ENCODE measurements at places on chromosomes 1 and 21.
A peak's percentile ranks its signal among the peaks of the same experiment; 100 is the strongest.

- no peak for DNase-seq
Measured at GRCh38 chr1:33641104-33641830, 168.8 kb downstream of the ZSCAN20 start.

DNA sequence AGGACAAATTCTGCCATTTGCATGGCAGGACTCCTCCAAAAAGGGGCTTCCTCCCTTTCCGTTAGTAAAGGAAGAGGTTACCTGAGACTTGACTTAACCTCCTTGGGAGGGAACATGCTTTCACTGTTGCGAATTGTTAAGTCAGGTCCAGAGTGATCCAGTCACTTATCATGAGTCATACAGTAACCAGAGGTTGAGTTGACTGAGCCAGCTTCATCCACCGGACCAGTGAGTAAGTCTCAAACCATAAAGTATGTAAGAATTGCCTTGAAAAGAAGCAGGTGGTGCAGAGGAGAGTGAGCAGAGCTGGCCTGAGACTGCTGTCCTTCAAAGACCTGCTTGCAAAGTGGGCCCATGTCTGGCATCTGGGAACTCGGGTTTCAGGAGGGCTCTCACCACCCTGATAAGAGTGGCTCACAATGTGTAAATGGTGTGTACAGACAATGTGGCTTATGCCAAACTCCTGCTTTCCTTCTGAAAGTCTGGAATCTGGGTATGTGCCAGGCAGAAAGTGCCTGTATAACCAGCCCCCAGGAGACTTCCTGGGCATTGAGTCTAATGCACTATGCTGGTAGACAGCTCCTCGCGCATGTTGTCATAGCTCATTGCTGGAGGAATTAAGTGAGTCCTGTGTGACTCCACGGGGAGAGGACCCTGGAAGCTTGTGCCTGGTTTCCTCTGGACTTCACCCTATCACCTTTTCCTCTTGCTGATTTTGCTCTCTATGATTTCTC lies 84.3 kb upstream of the KLHDC7A start:
- DNase-seq, result no peak

DNA sequence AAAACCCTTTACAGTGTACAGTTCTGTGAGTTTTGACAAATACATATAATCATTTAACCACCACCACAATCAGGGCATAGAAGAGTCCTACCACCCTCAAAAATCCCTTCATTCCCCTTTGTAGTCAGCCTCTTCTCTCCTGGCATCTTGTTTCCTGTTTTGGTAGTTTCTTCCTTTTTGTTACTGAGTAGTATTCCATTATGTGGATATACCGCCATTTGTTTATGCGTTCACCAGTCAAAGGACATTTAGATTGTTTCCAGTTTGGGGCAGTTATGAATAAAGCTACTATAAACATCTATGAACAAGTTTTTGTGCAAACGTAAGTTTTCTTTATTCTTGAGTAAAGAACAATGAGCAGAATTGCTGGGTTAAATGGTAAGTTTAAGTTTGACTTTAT lies 49.6 kb downstream of the RNF220 start:
- no peak for DNase-seq

DNA sequence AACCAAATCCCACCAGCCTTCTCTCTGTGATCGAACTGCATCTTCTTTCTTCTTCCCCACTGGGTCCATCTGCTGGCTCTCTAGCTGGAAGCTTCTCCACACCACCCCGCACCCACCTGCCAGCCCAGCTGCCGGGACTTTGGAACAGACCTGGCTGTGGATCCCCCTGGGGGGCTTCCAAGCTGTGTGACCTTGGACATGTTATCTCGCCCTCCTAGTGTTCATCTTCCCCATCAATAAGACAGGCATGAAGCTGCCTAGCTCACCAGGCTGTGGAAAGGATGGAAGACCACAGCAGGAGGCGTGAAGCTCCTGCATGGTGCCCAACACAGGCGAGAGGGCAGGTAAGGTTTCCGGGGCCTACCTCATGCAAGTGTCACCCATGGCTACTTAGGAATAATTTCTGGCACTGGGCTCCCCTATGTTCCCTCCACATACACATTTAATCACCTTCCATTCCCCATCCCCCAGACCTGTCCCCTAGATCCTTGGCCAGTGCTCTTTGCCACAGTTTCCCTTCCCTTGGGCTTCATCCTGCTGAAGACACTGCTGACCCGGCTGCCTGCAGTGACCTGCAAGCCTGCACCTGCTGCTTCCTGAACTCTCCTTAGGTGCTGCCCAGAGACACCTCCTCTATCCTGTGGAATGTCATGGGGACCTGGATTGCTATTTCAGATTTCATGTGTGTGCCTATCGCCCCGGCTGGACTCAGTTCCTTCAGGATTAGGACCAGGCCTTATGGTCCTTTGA lies 13.2 kb upstream of the C2CD2 start:
- no peak for DNase-seq

- peak; percentile 61 for DNase-seq
Measured at GRCh38 chr1:153572569-153573015, 6.9 kb upstream of the S100A2 start.

DNA sequence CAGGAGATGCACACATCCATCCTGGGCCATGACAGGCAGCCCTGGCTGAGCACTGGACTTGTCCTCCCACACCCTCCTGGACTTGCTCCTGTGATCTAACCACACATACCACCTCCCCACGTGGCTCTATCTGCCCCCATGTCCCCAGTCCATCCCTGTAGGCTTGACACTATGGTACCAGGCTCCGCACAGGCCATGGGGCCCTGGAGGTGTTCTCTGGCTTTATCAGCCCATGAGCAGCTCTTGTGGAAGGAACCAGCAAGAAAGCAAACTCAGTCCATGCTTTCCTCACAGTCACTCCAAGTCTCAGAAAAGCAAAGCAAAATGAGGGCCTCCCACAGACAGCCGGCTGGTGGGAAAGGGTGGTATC lies 61.6 kb downstream of the CD46 start:
- no peak for DNase-seq

DNA sequence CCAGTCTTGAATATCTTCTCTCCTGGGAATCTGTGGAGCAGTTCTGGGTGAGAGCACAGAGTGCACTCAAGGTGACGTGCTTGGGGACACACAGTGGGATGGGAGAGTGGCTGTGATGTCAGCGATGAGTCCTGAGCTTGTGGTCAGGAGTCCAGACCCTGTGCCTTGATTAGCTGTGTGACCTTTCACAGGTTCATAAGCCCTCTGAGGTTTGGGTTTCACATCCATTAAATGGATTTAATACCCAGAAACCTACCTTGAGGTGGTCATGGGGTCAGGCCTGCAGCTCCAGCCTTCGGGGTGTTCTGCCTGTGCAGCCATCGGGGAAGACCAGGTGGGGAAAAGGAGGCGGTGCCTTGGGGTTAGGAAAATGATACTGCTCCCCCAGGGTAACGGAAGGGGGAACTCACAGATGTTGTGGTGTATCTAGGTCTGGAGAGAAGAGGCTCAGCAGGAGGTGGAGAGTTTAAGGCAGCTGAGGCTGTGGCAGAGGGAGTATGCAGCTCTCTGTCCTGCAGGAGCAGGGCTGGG lies 38.5 kb upstream of the ETV3 start:
- no peak for DNase-seq

DNA sequence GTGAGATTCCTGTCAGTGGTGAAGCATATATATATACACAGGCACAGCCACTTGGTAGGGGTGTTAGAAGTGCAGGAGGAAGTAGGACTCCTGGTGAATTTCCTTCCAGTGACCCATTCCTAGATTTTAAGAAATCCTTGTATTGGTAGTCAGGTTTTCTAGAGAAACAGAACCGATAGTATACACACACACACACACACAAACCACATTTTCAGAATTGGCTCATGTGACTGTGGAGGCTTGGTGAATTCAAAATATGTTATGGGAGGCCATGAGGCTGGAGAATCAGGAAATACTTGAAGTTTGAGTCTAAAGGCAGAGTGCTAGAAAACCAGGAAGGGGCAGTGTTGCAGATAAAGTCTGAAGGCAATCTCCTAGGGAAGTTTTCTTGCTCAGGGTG lies 114.2 kb downstream of the FCRL5 start:
- no peak for DNase-seq

- no peak for DNase-seq
Measured at GRCh38 chr1:200786788-200787187, 48.1 kb downstream of the CAMSAP2 start.

GRCh38 chr1:119929643-119930315 lies 33.5 kb upstream of the ADAM30 start:
- no peak for DNase-seq

DNA sequence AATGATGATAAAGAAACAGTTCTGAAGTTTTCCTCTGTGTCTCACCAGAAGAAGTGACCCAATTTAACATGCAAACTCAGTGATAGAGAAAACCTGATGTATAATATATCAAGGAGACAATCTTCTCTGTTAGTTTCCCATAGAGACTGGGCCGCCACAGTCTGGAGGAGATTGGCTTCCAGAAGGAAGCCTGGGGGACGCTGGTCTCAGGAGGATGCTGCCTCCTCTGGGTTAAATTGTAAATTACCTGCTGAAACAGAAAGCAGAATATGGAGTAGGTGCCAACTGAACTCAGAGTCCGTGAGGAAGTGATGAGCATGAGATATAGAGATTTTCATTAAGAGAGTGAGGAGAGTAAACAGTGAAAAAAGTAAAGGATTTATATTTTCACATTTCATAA lies 15.8 kb downstream of the OR14I1 start:
- peak; percentile 47 for DNase-seq

DNA sequence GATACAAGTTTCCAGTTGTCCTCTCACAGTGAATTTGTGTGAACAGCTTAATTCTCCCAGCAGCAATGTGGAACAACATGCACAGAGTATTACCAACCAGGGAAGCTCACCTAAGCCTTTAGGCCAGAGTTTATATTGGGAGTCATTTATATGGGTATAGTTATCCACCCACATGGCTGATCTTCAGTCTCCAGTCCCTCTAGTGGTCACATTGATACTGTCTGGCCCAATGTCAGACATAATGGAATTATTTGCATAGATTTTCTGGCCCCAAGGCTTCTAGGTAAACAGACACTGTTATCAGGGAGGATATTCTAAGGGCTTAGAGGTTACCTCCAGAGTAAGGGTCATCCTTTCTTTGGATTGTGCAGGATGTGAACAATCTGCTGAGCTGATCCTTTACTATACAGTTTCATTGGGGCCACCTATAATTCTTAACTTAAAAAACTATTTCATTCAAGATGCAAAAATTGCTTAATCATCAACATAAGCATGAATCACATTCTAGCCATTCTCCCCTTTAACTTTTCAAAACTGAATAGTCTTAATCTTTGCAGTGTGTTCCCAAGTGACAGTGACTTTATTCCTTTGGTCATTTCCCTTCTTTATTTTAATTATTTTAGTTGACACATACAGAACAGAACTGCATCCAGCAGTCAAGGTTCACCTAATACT lies 210.9 kb downstream of the LTN1 start:
- DNase-seq, result no peak

DNA sequence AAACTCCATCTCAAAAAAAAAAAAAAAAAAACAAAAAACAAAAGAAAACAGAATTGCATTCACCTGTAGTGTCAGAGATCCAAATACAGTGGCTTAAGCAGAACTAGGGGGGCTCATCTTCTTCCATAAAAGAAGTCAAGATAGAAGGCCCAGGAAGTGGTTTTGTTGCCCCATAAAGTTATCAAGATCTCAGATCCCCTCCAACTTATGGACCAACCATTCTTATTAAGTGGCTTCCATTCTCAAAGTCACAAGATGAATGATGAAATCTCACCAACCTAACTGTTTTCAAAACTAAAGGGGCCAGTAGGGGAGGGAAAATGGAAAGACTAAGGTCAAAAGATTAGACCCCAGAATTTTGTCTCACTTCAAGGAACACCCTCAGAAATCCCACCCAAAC lies 30.1 kb upstream of the DUSP23 start:
- DNase-seq, result no peak

DNA sequence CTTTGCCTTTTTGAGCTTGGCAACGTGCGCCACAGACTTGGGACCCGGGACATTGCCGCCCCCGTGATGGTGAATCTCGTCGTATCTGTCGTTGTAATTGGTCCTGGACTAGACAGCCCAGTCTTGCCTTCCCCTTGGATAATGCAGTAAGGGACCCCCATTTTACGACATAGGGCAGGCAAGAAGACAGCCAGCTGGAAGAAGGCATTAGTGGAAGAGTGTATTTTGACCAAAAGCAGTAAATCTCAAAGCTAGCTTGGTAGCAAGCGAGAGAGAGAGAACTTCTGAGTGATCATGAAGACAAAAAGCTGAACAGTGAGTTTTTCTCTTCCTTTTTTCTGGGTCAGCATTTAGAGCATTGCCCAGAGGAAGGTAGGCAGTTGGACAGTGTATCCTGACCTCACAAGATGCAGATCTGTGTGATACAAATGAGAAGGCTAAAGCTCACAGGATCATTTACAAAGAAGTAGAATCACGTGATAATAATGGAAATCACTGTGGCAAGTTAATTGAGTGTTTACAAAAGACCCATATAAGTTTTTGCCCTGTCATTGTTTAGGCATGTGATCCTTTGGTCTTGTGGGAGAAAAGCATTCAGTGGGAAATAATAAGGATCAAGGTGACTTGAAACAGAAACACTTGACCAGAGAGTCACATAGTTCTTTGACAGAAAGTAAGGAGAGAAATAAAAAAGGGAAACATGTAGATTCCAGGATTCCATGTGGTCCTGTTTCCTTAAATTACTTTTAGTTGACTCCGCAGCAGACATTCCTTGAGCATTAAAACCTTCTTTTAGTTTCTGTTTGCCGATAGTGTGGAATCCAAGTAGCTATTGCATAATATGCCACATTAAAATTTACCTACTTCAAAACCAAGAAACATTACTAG lies 66.3 kb downstream of the CNST start:
- DNase-seq, result no peak

DNA sequence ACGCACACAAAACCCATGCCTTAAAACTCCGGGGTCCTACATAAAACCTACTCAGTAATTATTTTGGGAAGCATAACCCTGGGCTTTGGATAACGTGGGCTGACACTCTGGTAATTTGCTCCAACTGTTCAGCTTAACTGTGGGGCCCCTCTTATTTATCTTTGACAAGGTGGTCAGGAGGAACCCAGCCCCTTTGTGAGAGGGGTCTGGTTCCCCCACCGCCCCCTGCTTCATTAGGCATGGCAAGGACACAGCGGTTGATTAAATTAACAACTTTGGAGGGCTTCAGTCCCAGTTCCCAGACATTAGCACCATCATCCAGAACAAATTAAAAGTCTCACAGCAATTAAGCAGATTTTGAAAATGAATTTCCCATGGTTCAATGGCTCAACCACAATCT lies 14.7 kb downstream of the WLS start:
- no peak for DNase-seq

- DNase-seq, result no peak
Measured at GRCh38 chr21:45826676-45827301, 154.8 kb upstream of the COL6A1 start.

GRCh38 chr1:109282497-109282951 lies 421 bp downstream of the PSRC1 start:
- no peak for DNase-seq

DNA sequence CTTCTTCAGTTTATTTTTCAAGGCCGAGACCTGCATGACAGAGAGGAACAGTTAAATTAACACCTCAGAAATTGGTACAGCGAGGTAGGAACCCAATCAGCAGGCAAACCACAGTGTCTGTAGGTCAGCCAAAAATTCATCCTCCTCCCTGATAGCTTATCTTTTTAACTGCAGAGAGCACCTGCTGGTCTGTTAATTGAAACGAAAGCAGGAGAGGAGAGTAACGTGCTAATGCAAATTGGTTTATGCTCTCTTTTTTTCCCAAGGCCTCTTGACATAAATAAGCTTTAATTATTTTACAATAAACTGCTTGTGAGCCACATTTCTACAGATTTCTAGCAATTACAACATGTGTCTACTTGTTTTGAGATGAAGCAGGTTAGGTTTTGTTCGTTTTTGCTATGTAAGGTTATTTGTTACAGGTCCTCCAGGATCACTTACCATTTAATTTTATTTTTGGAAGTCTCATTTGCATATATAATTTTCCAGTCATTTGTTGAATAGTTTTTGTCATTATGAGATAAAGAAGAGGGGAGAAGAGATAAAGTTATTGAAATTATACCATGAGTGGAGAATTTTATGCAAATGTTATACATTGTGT lies 179.9 kb downstream of the DENND1B start:
- DNase-seq, result no peak

All from memory B cell (primary cell).